ENCODE measurements at places on chromosomes 12 and 14.
A peak's percentile ranks its signal among the peaks of the same experiment; 100 is the strongest.

DNA sequence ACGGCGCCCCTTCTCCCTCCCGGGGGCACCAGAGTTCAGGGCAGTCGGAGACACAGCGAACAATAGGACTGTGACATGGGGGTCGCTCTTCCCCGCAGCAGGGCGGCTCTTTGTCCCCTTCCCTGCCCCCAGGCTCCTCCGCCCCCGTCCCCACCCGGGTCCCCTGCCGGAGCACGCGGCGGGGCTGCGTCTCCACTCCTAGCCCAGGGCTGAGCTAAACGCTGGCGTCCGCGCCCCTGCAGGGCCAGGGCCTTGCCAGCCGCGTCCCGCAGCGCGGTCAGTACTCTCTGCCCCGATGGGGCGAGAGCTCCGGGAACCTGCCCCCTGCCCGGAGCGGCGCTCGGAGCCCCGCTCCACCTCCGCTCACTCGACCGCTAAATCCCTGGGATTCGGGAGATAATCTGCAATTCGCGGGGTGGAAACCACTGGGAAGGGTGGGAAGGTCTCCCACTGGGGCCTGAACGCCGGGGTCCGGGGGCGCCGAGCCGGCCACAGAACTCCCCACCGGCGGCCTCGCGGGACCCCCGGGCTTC, 825 bp upstream of the CCDC85C start:
- peak; percentile 29 for DNase-seq

DNA sequence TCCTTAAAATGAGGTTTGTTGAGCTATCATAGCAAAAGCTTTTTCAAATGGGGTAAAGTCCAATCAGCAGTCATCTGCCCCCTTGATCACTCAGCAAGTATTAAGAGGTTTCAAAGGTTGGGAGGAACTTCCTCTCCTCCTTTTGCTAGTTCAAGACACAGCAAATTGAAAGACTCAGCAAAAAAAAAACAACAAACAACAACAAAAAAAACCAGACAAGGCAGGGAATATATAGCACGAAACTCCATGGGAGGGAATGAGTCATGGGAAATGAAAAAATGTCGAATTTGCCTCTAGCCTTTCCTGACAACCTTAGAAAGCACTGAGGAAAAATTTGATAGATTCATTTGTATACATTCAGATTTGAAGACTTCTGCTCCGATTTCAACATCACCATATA, 1.6 kb upstream of the SLC7A8 start:
- DNase-seq: peak; percentile 59

GRCh38 chr12:11545484-11546330, 103.8 kb upstream of the ETV6 start:
- no peak for DNase-seq

DNA sequence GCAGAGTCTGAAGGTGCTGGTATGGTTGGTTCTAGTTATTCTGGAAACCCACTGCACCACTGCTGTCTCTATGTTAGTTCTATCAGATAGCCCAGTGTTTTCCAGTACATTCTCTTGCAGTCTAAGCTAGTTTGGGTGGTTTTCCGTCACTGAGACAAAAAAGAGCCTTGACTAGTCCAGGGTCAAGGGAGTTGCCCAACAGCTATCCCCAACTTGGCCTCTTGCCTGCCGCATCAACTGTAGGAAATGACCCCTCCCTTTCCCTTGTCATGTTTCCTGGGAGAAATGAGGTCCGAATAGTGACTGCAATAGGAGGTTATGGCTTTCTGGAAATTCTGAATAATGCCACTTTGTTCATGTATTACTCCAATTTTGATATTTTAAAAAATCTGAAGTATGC, 160.4 kb downstream of the EFCAB11 start:
- no peak for DNase-seq

GRCh38 chr14:60695327-60695726, 28.8 kb downstream of the SIX4 start:
- DNase-seq: no peak

DNA sequence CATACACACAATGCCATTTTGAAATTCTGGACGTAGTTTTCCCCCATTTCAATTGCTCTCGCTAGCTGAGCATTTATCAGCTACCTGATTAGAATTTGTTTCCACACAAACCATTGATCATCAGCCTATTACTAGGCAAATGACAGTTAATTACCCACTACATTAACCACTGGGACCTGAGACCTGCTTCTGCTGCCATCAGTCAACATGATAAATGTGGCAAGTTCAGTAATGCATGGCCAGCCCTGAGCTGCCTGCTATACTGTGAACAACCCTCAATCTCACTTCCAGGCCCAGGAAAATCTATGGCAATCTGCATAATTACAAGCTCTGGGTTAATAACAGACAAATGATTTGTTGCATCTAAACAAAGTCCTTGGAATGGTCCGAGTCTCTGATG, 43.5 kb downstream of the LMO3 start:
- no peak for DNase-seq

- DNase-seq: peak; percentile 46
Observed at GRCh38 chr12:12398026-12398859, 41.4 kb downstream of the BORCS5 start.

GRCh38 chr12:54173066-54173726, 15.6 kb downstream of the SMUG1 start:
- DNase-seq: no peak

GRCh38 chr14:73462048-73462715, 3.8 kb upstream of the NUMB start:
- DNase-seq: no peak

GRCh38 chr14:52987042-52987441, 36.2 kb upstream of the FERMT2 start:
- no peak for DNase-seq

GRCh38 chr12:26825459-26826016, 7.5 kb downstream of the ITPR2 start:
- DNase-seq: no peak

DNA sequence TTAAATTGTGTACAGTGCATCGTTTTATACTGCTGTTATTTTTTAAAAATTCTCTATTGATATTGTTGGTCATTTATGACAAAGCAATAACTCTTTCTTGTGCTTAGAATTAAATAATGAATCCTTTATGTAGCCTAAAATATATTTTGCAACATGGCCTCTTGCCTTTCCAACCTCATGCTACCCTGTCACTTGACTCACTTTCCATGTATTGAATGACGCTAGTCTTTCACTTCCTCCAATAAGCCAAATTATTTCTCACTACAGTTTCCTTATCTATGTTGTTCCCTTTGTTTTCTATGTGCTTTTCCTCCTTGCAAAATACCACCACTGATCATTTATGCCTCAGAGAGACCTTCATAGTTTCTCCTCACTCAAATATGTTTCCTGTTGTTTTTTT, 16.3 kb upstream of the EPYC start:
- peak; percentile 89 for DNase-seq

- no peak for DNase-seq
Observed at GRCh38 chr12:104631867-104632266, 175.1 kb downstream of the CHST11 start.

GRCh38 chr12:106974511-106974910, 12.4 kb downstream of the MTERF2 start:
- no peak for DNase-seq

GRCh38 chr12:12315838-12316237, 34.2 kb downstream of the MANSC1 start:
- DNase-seq: no peak

- no peak for DNase-seq
Observed at GRCh38 chr12:95339086-95339788, 121.6 kb downstream of the VEZT start.

GRCh38 chr12:109739747-109740693, 26.4 kb downstream of the FAM222A start:
- DNase-seq: peak; percentile 50

Measured in SK-MEL-5 (cell line).